ENCODE measurements at places on chromosomes 6 and 20.

- DNase-seq: no peak
Measured at GRCh38 chr6:132333639-132334520, 67.4 kb downstream of the MOXD1 start.

- DNase-seq: no peak
Measured at GRCh38 chr20:48749437-48749836, 78.4 kb downstream of the PREX1 start.

DNA sequence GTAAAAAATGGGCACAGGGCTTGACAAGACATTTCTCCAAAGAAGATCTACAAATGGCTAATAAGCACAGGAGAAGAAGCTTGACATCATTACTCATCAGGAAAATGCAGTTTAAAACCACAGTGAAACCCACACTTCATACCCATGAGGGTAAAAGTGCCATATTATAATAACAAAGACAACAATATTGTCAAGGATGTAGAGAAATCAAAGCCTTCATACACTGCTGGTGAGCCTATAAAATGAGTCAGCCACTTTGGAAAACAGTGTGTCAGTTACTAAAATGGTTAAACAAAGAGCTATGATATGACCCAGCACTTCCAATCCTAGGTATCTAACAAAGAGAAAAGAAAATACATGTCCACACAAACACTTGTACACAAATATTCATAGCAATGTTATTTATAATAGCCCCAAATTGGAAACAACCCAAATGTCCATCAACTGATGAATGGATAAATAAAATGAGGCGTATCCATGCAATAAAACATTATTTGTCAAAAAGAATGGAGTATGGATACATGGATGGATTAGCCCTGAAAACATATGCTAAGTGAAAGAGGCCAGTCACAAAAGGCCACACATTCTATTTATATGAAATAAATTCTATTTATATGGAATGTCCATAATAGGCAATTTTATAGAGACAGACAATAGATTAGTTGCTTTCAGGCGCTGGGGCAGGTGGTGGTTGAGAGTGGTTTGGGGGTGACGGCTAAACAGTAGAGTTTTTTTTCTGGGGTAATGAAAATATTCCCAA lies 11.5 kb upstream of the IL20RA start:
- DNase-seq: no peak

DNA sequence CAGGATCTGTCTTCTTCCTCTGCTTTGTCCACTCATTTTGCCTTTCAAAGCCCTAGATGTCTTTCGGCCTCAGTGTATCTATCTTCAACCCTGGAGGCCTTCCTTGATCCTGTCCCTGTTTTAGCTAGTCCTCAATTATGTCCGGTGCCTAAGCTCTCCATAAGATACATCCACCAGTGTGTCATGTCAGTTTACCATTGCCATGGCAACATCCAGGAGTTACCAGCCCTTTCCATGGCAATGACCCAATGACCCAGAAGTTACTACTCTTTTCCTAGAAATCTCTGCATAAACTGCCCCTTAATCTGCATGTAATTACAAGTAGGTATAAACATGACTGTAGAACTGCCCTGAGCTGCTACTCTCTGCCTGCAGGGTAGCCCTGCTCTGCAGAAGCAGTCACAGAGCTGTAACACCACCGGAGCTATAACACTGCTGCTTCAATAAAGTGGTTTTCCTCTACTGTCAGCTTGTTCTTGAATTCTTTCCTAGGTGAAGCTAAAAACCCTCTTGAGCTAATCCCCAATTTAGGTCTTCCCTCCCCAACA lies 712.1 kb upstream of the AGPAT4 start:
- DNase-seq: no peak

DNA sequence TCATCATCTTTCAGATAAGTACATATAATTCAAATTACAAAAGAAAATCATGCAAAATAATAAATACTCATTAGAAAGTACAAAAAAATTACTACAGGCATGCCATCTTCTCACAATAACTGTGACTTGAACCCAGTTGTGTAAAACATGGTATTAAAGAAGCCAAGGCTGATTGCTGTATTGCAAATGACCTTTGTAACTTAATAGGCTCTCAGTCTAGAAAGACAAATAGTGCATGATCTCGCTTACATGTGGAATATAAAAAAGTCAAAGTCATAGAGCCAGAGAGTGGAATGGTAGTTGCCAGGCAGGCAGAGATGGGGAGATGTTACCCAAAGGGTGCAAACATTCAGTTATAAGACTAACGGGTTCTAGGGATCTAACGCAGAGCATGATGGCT lies 626.1 kb downstream of the COL12A1 start:
- DNase-seq: peak; percentile 1

- peak; percentile 14 for DNase-seq
Measured at GRCh38 chr20:37880726-37881591, 22.0 kb upstream of the VSTM2L start.

DNA sequence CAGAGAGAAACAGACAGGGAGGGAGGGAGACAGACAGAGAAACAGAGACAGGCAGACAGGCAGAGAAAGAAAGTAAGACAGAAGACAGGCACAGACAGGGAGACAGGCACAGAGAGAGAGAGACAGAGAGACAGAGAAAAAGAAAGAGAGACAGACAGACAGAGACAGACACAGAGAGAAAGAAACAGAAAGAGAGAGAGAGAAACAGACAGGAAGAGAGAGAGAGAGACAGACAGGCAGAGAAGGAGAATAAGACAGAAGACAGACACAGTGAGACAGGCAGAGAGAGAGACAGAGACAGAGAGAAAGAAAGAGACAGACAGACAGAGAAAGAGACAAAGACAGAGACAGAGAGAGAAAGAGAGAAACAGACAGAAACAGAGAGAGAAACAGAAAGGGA lies 754.8 kb upstream of the DEFB115 start:
- no peak for DNase-seq

GRCh38 chr6:136465766-136466303 lies 84.4 kb downstream of the MAP7 start:
- no peak for DNase-seq

- DNase-seq: no peak
Measured at GRCh38 chr6:36546308-36546919, 865 bp downstream of the STK38 start.

DNA sequence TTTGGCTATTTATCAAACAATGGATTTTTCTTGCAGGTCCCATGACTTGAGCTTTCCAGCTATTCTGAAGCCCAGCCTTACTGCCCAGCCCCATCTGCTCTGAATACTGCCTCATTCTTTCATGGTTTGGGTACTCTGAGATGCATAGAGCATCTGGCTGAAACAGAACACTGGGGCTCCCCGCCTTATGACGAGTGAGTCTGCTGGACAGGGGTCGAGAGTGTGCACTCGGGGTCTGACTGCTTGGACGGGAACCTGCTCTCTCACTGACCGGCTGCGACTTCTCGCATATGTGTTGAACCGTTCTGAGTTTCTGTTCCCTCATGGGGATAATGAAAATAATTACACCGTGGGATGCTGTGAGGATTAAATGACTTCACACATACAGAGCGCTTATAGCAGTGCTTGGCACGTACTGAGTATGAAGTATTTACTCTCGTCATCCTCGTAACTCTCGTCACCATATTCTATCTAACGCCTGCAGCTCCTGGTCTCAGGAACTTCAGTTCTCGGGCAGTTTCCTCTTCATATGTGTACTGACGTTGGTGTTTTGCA lies 59.5 kb upstream of the MPC1 start:
- no peak for DNase-seq

- no peak for DNase-seq
Measured at GRCh38 chr6:110950440-110950839, 8.1 kb upstream of the GTF3C6 start.

GRCh38 chr20:40583205-40583604 lies 105.8 kb downstream of the MAFB start:
- DNase-seq: no peak

DNA sequence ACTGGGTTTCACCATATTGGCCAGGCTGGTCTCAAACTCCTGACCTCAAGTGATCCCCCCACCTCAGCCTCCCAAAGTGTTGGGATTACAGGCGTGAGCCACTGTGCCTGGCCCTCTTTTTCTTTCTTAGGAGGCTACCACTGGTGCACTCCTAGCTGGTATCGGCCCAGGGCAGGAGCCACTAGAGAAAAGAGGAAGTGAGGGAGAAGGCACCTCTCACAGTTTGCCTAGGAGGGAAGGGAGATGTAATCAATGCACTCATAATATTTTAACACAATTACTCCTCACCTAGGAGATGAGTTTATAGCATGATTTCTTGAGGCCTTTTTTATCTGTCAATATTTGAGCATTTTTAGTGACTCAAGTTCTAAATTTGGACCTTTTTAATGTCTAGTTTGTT lies 189.0 kb upstream of the SOX4 start:
- no peak for DNase-seq

- DNase-seq: no peak
Measured at GRCh38 chr6:7528565-7528964, 12.9 kb upstream of the DSP start.

GRCh38 chr20:11921321-11921720 lies 3.6 kb downstream of the BTBD3 start:
- peak; percentile 38 for DNase-seq

- DNase-seq: no peak
Measured at GRCh38 chr6:14190191-14190928, 72.8 kb downstream of the CD83 start.

DNA sequence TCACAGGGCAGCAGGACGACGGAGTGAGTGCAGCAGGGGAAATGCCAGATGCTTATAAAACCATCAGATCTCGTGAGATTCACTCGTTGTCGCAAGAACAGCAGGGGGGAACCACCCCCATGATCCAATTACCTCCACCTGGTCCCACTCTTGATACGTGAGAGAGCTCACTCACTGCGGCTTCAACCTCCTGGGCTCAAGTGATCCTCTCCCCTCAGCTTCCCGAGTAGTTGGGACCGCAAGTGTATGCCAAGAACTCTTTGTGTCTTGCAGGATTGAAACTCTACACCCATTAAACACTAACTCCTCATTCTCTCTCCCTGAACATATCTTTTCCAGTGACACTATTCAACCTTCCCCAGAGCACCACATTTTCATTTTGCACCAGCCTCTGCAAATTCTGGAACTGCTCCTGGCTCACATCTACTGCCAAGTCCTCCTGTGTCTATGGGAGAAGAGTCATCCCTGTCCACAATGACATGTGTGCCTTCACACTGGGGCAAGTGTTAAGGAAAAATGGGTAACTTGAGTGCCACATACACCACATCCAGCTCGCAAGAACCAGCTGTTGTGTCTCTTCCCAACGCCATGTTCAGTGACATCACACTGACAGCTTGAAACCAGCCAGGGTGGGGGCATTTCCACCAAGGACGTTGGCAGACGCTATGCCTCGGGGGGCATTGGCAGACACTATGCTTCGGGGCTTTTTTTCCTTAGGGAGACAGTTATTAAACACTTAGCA lies 14.7 kb upstream of the TAF4 start:
- DNase-seq: no peak

GRCh38 chr6:53315086-53315724 lies 33.5 kb downstream of the ELOVL5 start:
- no peak for DNase-seq

- DNase-seq: no peak
Measured at GRCh38 chr6:13299918-13300317, 28.4 kb downstream of the TBC1D7 start.

DNA sequence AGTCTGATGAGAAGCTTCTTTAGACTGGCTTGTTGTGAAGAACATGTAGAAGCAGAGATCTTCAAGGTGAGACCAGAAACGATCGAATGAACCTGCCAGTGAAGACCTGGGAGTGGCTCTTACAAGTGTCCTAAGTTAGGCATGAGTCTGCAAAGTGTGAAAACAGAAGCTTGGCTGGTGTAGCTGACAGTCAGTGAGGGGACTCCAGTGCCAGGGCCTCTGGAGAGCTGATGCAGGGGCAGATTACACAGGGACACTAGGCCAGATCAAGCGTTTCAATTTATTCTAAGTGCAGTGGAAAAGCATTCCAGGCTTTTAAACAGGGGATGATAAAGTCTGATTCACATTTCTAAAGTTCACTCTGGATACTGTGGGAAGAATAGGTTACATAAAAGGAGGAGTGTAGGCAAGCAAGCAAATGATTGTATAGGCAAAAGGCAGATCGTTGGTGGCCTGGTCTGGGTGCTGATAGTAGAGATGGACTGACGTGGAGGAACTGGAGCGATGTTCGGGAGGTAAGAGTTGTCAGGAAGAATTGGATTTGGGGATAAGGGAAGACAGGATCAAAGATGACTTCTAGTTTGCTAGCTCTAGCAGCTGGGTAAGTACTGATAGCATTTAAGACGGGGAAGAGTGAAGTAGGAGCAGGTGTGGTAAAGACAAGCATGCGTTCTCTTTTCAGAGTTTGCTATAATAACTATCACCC lies 133.5 kb downstream of the MAN1A1 start:
- no peak for DNase-seq

- DNase-seq: no peak
Measured at GRCh38 chr6:1310628-1311399, 1.1 kb upstream of the FOXQ1 start.

DNA sequence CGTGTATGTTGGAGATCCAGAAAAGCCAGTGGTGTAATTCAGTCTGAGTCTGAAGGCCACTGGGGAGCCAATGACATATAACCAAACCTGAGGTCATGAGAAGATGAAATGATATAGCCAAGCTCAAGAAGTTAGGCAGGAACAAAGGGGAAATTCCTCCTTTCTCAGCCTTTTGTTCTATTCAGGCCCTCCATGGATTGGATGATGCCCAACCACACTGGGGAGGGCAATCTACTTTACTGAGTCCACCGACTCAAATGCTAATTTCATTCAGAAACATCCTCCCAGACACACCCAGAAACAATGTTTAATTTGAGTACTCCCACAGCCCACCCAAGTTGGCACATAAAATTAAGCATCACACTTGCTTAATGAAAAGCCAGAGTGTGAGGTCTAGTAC lies 183.6 kb downstream of the GJA1 start:
- DNase-seq: no peak

DNA sequence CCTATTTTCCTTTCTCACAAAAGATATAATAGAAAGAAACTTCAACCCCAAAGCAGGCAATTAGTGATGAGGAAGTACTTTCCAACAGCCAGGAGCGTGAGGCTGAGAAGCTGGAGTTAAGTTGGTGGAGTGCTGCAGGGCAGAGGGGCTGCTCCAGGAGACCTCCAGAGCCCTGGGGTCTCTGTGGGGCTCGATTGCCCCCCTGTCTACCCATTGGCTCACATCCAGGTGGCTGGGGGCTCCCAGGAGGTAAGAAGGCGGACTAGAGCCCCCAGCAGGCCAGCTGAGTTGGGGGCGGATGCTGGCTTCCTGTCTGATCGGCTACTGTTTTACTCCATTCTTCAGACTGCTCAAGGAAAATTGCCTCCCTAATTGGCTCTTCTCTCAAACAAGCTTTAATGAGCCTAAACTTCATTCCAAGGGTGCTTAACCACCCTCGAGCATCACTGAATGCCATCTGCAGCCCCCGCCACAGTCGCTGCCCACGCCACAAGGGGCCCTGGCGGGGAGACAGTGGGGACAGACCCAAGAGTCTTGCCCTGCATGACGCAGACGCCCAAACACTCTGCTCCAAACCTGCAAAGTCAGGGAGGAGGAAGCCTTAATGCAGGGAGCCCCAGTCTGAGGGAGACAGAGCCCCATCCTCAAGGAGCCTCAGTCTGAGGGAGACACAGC lies 78.6 kb downstream of the MDGA1 start:
- no peak for DNase-seq

Measured in NCI-H510A (cell line).